ENCODE measurements at places on chromosomes 5 and 9. TPM values are rescaled to one million over a fixed set of nuclear protein-coding genes. Genes with fewer than 3 reads are reported as not detected.

TAS2R1 gene
- not detected for total RNA-seq

NOXA1 gene
- total RNA-seq: 0.36 TPM

CCDC69 gene
- 1.5 TPM for total RNA-seq

GPR21 gene
- total RNA-seq: 1.9 TPM

PAPPA gene
- 80.5 TPM for total RNA-seq

FAM221B gene
- not detected for total RNA-seq

REEP2 gene
- 1.1 TPM for total RNA-seq

OSMR gene
- 57.2 TPM for total RNA-seq

SPATA31A3 gene
- total RNA-seq: not detected

ZBTB26 gene
- total RNA-seq: 4.7 TPM

ZNF367 gene
- total RNA-seq: 0.33 TPM

OTP gene
- total RNA-seq: not detected

PCDHA1 gene
- 0.09 TPM for total RNA-seq

CDHR2 gene
- total RNA-seq: not detected

GHR gene
- 4.3 TPM for total RNA-seq

GABRG2 gene
- total RNA-seq: not detected
